NCI-H526 (cell line): ENCODE measurements at places on chromosomes 1 and 21.

DNA sequence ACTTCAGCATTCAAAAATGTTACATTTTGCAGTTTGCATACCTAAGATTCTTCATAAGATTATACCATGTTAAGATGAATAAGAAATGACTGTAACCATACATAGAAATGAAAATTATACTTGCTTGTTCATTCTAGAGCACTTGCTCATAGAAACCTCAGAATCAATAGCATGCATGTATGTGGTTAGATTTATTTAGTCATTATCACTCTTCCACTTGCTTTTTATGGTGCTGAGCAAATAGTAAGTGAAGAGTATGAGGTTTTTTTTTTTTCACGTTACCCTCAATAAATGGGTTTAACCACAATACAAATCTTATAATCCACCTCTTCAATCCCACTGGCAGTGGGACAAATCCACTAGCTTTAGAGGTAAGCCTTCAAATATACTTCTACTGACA lies 84.7 kb downstream of the LRRC53 start:
- no peak for DNase-seq

DNA sequence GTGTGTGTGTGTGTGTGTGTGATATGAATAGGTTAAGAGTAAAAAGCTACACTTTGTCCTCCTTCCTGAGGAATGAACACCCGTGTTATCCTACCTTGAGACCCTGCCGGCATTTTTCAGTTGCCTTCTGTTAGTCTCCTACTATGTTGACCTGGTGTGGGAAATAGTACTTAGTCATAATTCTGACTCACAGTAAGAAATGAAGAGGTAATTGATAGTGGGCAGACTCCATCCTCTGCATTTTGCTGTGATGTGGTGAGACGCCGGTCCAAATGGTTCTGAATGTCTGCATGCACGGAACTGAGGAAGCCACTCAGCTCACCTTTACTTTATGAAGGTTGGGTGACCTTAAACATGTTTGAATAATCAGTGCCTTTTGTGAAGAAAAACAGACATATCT lies 12.6 kb downstream of the CD101 start:
- no peak for DNase-seq

GRCh38 chr1:222167111-222167510 lies 380.8 kb downstream of the HHIPL2 start:
- DNase-seq, result peak; percentile 36

DNA sequence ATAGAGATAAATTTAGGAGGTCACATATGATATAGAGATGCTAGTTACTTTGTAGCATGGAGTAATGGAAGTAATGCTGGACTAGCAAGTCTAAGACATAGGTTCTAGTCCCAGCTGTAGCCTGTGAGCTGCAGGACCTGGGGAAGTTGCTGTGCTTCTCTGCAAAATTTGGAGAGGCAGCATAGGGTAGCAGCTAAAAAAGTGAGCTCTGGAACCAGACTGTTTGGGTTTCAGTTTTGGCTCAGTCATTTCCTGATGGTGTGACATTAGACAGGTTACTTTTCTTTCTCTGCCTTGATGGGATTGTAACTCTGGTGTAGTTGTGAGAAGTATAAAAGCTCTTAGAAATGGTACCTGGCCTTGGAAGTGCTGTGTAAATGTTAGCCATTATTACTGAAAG lies 3.3 kb downstream of the METTL13 start:
- DNase-seq, result no peak

GRCh38 chr1:181104042-181104789 lies 15.7 kb downstream of the IER5 start:
- DNase-seq, result no peak

- no peak for DNase-seq
Observed at GRCh38 chr1:212139526-212140135, 104.1 kb downstream of the DTL start.

- no peak for DNase-seq
Observed at GRCh38 chr1:45409276-45409675, 69.0 kb upstream of the MUTYH start.

- no peak for DNase-seq
Observed at GRCh38 chr1:5428351-5428750, 563.9 kb downstream of the NPHP4 start.

GRCh38 chr1:16218674-16219071 lies 6.2 kb upstream of the ARHGEF19 start:
- no peak for DNase-seq

GRCh38 chr1:183096351-183096750 lies 73.1 kb downstream of the LAMC1 start:
- DNase-seq, result no peak

DNA sequence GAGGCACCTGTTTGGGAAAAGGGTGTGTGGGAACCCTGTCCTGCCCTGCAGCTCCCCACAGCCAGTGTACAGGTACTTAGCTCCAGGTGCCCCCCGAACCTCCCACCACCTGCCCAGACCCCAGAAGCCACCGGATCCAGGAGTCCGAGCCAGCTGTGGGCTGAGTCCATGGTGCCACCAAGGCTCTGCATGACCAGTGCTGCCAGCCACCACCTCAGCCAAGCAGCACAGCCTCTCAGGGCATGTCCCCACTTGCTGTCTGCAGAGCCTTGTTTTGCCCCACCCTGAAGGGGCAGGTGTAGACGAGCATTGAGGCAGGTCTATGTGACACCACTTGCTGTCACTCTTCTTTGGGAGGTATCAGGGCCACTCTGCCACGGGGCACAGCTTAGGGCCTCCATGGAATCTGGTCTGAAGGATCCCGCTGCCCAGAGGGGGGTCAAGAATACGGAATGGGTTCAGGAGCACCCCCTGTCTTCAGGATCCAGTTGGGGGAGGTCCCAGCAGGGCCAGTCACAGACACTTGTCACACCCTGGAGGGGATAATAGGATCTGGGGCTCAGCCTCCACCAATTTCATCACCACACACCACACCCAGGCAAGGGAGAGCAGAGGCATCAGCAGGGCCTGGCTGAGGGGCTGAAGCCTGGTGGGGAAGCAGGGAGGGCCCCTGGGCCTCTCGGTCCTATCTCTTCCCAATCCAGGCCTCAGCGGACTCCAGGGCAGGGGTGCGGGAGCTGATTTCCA lies 27.7 kb downstream of the ARHGEF19 start:
- DNase-seq, result no peak

- DNase-seq, result no peak
Observed at GRCh38 chr1:70504821-70505193, 93.7 kb downstream of the CTH start.

- no peak for DNase-seq
Observed at GRCh38 chr1:39187275-39188046, 17.0 kb upstream of the MACF1 start.

- no peak for DNase-seq
Observed at GRCh38 chr1:157585984-157586383, 11.9 kb downstream of the FCRL4 start.

DNA sequence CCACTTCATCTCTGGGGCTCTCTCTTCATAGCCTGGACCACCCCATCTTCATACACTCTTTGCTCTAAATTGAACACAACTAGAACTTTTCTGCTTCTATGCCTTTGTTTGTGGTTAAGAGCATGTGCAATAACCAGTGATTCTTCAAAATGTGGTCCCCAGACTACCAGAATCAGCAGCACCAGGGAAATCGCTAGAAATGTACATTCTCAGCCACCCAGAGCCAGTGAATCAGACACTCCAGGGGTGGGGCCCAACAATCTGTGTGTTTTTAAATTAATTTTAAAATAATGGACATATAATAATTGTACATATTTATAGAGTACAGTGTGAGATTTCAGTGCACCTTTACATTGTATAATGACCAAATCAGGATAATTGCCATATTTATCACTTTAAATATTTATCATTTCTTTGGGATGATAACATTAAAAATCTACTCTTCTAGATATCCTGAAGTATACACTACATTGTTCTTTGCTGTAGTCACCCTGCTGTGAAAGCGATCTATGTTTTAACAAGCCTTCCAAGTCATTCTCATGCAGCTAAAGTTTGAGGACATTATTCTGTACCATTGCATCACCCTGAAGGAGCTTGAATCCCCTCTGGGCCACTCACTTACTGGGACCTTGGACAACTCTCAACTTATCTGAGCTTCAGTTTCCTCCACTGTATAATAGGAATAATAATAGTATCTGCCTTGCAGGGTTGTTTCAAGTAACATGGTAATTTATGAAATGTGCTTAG lies 10.8 kb downstream of the GRHL3 start:
- no peak for DNase-seq

DNA sequence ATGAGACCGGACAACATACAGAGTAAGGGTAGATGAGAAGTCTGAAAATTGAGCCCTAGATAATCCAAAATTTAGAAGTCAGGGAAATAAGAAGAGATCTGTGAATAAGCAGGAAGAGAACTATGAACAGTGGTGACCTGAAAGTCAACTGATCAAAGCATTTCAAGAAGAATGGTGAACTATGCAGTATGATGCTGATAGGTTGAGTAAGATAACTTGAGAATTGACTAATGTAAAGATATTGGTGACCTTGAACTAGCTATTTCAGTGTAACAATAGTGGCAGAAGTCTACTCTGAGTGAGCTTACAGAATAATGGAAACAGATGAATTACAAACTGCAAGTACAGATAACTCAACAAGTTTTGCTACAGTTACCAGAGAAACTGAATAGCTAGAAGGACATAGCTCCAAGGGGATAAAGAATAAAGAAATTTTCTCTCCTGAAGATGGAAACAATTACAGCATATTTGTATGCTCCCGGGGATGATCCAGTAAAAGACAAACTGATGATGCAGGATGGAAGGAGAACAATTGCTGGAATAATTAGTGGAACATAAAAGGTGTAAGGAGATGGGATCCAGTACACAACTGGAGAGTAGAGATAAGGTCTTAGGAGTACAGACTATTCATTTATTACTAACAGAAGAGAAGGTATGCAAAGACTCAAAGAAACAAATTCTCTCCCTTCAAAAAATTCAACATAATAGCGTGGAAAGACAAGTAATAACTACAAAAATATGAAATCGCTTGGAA lies 10.9 kb downstream of the NRDC start:
- DNase-seq, result no peak

- no peak for DNase-seq
Observed at GRCh38 chr21:45108808-45109781, 34.7 kb downstream of the ADARB1 start.

DNA sequence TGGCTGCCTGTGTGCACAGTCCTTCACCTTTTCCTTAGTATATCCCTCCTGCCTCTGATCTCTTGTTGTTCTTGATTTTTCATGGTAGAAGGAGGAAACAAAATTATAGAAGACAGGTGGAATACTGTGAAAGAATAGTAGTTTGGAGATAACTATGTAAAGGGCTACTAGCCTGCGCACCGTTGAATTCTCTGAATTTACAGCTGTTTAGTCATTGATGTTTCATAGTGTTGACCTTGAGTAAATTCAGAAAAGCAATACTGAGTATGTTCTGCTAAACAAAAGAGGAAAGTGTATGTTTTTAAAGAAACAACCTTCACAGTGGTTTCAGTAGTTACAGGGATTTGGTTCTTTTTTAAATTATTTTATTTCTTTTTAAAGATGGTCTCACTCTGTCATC lies 18.1 kb downstream of the CAMTA1 start:
- no peak for DNase-seq

GRCh38 chr21:39175154-39175553 lies 8.1 kb downstream of the PSMG1 start:
- DNase-seq, result peak; percentile 12

- no peak for DNase-seq
Observed at GRCh38 chr1:154557939-154558719, at the start of gene UBE2Q1. UBE2Q1 (minus strand) TSS chr1:154558662; CDS start chr1:154558553, 109 bp downstream.

GRCh38 chr1:109322974-109323373 lies 16.2 kb upstream of the MYBPHL start:
- no peak for DNase-seq

GRCh38 chr1:43850591-43851233 lies 82.9 kb upstream of the ARTN start:
- no peak for DNase-seq

DNA sequence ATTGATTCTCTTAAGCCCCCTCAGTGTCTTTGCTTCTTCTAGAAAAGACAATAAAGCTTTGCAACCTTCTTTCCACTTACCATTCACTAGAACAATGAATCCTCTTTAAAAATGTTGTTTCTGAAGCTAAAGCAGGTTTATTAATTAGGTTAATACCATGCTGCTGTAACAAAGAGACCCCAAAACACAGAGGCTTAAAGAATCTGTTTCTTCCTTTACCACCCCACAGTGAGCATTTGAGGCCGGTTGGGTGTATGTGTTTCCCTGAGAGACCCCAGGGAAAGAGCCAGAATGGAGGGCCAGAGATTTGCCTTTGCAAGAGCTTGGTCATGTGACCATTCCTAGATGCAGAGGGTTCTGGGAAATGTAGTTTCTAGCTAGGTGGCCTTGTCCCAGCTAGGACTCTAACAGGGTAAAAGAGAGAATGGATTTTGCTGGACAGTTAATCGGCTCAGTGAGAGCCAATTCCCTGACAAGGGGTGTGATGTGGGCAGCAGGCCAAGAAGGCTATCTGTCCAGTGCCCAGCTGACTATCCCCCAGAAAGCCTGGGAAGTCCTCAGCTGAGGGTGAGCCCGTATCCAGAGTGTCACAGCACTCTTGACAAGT lies 191.8 kb upstream of the TMEM51 start:
- DNase-seq, result no peak

- DNase-seq, result no peak
Observed at GRCh38 chr1:186997877-186998276, 169.1 kb downstream of the PLA2G4A start.

DNA sequence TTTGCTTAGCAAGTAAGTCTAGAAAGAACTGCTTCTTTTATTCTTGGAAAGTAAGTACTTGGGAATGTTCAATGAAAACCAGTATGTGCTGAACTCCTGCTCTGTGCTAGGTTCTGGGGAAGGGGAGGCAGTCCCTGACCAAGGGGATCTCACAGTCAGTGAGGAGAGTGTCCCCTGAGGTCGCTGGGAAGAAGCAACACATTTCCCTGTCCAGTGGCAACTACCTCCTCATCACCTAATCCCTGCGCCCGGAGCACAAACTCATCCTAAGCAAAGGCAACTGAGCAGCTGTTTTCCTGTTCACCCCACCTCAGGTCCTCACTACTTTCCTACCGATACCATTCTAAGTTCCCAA lies 61.7 kb upstream of the ANGPTL1 start:
- DNase-seq, result no peak

DNA sequence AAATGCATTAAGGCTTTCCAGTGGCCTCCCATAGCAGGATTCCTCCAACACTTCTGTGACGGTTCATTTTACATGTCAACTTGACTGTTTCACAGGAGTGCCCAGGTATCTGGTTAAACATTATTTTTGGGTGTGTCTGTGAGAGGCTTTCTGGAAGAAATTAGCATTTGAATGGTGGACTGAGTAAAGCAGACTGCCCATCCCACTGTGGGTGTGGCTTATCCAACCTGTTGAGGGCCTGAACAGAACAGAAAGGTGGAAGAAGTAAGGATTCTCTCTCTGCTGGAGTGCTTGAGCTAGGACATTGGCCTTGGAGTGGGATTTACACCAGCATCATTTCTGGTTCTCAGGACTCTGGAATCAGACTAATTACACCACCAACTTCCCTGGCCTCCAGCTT lies 85.6 kb downstream of the RGS7 start:
- no peak for DNase-seq

DNA sequence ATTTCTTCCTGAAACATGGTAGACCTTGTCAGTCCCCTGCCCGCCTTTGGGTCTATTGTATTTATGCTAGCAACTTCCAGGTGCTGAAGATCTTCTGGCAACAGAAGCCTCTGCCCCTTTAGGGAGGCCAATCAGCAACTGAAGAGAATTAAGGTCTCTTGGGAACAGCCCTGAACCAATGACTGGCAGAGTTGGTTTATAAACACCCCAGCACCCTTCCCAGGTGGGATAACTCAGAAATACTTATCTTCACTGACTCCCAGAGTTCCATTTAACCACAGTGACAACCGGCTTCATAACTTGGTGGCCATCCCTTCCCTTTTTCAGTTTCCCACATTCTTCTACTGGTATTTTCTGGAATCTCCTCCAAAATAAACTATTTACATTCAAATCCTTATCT lies 27.2 kb upstream of the TMCO1 start:
- no peak for DNase-seq

- peak; percentile 96 for DNase-seq
Observed at GRCh38 chr1:177948336-177948972, 21.4 kb downstream of the SEC16B start.
